Mesenteric fat pad (tissue), 1 donor: ENCODE measurements at places on chromosomes 7 and 10.
A peak's percentile ranks its signal among the peaks of the same experiment; 100 is the strongest.

DNA sequence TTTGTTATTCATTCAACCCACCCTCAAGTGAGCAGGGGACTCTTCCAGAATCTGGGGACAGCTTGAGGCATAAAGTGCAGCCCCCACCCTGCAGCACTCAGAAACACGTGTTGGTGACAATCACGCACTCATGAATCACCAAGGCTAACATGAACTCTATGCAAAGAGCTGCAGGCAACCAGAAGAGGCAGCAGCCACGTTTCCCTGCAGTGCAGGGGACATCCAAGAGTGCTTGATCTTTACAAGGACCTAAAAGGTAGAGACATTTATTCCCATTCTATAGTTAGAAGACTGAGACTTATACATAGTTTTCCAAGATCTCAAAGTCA is 135.2 kb upstream of the GDF10 start:
- DNase-seq, result peak; percentile 73

DNA sequence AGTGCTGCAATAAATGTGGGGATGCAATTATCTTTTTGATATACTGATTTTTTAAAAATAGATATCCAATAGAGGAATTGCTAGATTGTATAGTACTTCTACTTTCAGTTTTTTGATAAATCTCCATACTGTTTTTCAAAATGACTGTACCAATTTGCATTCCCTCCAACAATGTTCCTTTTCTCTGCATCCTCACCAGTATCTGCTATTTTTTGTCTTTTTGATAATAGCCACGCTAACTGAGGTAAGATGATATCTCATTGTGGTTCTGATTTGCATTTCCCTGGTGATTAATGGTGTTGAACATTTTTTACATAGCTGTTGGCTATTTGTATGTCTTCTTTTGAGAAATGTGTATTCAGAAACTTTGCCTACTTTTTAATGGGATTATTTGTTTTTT is 217.7 kb upstream of the MTPN start:
- no peak for DNase-seq

- no peak for DNase-seq
These were observed 483.1 kb upstream of the CNTNAP2 start for GRCh38 chr7:145633513-145633912.

DNA sequence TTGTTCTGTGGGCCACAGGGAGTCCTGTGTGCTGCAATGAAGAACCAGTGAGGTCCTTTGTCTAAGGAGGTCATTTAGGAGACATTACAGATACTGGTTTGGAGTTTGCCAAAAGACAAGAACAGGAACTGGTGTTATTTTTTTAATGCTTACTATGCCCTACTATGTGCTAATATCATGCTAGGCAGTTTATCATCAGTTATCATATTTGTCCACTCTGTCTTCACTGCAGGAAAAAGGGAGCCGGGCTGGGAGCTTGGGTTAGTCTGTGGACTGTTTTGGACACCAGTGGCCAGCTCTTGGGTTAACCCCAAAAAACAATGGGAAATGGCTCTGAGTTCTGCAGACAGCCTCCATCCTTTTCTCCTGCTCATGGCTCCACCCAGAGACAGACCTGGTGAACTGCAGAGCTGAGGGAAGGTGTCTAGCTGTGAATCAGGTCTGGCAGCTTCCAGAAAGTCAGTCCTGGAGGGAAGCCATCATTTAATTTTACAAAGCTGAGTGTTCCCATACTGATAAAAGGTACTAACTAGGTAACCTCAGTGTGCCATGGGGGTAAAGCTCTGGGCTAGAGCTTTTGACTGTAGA is 101.2 kb upstream of the ZNF746 start:
- peak; percentile 39 for DNase-seq

GRCh38 chr10:45198486-45199204 is 116.8 kb downstream of the OR13A1 start:
- DNase-seq, result peak; percentile 89

GRCh38 chr7:140724706-140725105 is 28.2 kb downstream of the NDUFB2 start:
- DNase-seq, result no peak

DNA sequence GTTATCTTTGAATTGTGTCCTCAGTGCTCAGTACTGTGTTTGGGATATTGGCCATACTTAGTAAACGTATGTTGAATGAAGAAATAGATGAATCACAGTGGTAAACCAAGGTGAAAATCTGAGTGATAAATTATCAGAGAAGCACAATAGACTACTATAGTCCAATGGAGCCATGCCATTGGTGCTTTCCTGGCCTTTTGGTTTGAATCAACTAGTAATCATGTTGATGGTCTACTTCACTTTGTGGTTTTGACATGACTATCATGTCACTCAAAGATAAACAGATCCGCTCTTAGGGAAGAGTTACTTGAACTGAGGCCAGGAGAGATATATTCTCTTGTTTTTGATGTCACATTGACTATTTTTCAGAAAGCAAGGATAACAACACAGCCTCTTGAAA is 86.1 kb upstream of the IGFBP3 start:
- DNase-seq, result no peak

DNA sequence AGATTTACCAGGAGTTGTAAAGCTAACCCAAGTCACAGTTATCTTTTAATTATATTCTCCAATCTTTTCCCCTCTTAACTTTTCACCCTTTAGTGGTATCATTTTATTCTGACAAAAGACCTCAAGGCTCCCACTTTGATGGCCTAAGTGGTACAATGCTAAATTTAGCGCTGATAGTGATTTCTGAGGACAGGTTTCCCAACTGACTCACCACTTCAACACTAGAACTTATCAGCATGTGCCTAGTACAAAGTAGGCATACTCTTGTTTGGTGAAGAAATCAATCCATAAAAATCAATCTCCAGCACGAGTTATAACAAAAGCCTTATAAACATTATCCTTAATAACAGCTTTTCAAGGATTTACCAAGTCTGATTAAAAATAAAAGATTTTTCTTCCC is 7.5 kb downstream of the SNX13 start:
- no peak for DNase-seq

GRCh38 chr7:32104766-32105165 is 34.6 kb upstream of the PDE1C start:
- DNase-seq, result no peak

DNA sequence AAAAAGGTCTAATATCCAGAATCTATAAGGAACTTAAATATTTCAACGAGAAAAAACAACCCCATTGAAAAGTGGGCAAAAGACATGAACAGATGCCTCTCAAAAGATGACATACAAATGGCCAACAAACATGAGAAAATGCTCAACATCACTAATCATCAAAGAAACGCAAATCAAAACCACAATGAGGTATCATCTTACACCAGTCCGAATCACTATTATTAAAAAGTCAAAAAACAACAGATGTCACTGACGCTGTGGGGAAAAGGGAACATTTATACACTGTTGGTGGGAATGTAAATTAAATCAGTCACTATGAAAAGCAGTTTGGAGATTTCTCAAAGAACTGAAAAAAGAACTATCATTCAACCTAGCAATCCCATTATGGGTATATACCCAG is 6.0 kb downstream of the VWDE start:
- no peak for DNase-seq

GRCh38 chr7:15554081-15554480 is 7.7 kb downstream of the AGMO start:
- no peak for DNase-seq

DNA sequence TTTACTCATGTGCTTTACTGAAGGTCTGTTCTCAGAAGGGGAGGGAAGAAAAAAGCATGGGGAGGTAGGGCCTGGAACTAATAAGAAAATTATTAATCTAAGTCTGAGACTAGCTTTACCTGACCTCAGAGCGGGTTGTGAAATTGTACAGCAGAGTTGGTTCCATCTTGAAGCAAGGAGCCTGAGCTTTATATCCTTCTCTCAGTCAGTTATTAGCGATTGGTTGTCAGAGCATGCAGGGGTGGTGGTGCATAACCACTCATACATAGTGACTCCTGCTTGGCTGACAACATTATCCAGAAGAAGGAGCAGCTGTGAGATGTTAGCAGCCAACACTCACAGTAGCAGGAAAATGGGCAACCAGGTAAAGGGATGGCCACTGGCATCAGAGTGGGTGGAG is 976.3 kb upstream of the LRRTM3 start:
- no peak for DNase-seq

- no peak for DNase-seq
These were observed 47.3 kb downstream of the JCAD start for GRCh38 chr10:30011956-30012647.

- no peak for DNase-seq
These were observed 42.8 kb upstream of the MKLN1 start for GRCh38 chr7:131284702-131285419.

- no peak for DNase-seq
These were observed 7.7 kb downstream of the DPCD start for GRCh38 chr10:101595591-101596433.

DNA sequence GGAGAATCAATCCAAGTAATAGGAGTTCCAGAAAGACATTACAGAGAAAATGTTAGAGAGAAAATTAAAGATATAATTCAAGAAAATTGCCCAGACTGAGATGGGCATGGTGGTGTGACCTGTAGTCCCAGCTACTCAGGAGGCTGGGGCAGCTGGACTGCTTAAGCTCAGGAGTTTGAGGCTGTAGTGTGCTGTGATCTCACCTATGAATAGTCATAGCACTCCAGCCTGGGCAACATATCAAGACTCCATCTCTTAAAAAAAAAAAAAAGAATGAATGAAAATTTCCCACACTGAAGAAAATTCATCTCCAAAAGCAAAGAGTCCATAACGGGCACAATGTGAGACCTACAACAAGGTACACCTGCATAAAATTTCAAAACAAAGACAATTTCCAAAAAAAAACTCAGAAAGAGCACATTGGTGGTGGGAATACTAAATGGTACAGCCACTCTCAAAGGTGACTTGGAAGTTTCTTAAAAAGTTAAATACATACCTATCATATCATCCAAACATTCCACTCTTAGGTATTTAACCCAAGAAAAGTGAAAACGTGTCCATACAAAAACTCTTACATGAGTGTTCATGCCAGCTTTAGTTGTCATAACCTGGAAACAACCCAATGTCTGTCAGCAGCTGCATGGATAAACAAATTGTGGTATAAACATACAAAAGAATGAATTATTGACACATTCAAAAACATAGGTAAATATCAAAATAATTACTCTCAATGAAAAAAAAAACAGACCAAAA is 6.9 kb upstream of the RGS10 start:
- no peak for DNase-seq

- no peak for DNase-seq
These were observed 14.4 kb downstream of the POT1 start for GRCh38 chr7:124915242-124915641.
